Activated naive CD4-positive, alpha-beta T cell treated with anti-CD3 and anti-CD28 coated beads, Interleukin-2, amount 50 U/mL, for 16 hours (primary cell): ENCODE measurements at places on chromosomes 5 and 9.

- DNase-seq, result no peak
Observed at GRCh38 chr5:95989283-95990048, 27.8 kb upstream of the ELL2 start.

GRCh38 chr5:73947906-73948640, 322.1 kb downstream of the ARHGEF28 start:
- DNase-seq, result no peak

DNA sequence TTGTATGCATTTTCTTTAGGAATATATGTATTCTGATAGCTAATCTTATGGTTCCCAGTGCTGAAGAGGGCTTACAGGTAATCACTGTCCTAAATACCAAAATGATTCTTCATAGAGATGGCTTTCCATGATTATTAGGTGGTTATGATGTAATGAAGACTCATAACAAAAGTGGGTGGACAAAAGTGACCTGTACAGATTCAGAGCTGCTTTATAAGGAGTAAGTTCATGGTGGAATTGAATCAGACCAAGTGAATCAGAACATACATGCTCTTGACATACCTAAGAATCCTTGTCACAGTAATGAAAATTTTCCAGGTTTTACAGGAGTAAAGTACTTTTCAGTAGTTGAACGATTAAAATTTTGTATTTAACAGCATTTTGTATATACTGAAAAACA, 105.6 kb downstream of the NIPBL start:
- no peak for DNase-seq

DNA sequence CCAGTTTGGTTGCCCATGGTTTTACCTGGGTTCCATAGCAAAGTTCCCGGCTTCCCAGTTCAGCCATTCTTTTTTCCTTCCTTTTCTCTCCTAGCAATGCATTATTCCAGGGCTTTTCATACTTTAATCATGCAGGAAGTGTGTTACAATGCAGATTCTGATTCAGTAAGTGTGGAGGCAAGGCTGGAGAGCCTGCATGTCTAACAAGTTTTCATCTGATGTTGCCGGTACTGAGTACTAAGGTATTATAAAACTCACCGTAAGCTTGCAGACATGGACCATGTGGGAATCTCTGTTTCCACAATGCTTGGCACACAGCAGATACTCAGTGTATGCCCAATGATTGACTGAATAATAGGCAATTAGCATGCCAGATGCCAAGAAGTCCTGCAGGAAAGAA, 102.9 kb upstream of the SHB start:
- DNase-seq, result no peak

GRCh38 chr5:179287631-179288030, 57.6 kb downstream of the ADAMTS2 start:
- no peak for DNase-seq

DNA sequence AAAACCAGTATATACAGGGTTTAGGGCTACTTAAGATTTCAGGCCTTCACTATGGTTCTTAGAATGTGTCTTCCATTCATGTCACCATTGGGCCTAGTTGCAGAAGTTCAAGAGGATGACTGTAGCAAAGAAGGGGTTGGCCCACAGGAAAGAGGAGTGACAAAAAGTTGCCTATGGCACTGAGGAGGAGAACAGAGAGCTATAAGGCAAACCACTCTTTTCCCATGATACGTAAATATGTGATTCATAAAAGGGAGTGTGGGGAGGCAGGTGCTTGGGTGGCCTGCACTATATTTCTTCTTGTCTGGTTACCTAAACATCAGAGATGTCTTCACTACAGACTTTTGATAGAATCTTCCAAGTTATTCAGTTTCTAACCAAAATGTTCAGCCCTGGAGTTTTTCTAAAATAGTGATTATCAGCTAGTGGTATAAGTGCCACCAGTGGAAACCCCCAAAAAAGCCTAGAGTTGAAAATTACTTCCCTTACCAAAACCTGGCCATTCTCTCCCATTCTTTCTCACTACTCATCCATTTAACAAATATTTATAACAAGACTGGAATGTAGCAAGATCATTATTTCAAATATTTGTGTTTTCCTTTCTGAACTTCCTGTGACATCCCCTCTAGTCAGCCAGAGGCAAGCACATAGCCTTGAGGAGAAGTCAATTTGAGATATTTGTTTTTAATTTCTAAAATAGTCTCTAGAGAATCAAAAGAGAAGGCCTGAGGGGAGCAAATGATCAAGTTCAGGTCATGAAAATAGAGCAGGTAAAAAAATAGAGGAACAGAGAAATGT, 367.4 kb downstream of the EFNA5 start:
- DNase-seq, result no peak

DNA sequence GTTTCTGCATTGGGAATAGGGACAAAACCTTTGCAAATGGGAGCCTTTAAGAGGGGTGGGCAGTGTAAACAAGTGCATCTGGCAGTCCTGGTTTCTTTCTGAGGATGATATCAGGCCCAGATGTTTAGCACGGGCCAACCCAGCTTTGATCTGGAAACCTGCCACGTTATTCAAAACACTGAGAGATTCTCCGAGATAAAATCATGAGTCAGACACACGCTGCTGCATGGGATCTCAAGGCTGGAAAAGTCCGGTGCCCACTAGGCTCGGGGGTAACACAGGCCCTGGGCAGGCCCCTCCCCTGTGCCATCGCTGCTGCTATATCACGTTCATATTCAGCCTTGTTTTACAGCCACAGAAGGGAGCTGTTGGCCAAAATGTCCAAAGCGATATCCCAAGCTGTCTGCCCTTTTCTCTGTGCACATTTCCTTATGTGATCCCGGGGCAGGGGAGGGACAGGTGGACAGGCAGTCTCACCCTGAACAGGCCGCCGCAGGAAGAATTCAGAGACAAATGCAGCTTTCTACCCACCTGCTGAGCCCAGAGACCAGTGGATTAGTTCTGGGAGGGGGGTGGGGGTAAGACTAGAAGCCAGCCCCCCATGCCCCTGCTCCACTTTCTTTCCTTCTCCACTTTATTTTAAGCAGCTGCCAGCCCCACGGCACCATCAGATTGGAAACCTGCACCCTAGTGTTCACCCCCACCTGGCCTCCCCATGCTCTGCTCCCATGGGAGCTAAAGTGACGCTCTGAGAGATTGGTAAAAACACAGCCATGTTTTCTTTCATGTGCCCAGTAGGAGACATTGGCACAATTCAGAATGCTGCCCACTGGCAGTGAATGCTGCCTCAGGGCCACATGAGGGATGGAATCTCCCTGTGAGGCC, 63.1 kb downstream of the TMOD1 start:
- DNase-seq, result no peak

GRCh38 chr5:68711293-68712200, 382.3 kb upstream of the SLC30A5 start:
- no peak for DNase-seq

GRCh38 chr5:149387982-149388381, 8.9 kb upstream of the IL17B start:
- no peak for DNase-seq

DNA sequence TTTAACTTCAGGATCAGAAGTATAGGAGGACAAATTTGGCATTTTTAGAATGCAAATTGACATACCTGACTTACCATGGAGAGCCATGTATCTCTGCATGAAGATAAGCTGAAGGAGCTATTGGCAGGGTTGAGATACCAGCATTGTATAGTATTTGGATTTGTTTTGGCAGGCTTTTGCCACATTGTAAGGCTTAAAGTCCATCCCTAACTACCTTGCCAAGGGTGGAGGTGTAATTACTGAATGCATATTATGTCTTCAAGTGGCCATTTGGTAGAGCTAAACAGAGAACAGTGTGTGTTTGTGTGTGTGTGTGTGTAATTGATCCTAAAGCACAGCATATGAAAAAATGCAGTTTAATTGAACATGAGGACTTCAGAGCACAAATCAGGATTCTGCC, 324.7 kb downstream of the FAM170A start:
- DNase-seq, result no peak

- no peak for DNase-seq
Observed at GRCh38 chr9:124285903-124286291, 28.1 kb downstream of the NEK6 start.

DNA sequence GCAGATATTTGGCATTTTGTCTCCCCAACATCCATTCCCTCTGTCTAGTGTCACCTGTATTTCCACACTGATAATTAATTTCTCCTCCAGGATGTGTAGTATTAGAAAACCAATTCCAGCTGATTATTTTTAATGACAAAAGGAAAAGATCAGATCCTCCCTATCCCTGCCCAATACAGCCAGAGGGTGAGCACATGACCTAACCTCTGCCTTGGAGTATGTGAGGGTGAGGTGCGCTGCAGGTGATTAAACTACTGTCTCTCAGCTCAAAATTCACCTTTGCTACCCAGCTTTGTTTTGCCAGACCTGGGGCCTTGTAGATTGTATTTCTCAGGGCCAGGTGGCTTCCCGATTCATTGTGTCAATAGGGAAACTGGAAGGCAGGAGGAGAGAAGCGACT, 402.1 kb downstream of the PRELID2 start:
- no peak for DNase-seq

DNA sequence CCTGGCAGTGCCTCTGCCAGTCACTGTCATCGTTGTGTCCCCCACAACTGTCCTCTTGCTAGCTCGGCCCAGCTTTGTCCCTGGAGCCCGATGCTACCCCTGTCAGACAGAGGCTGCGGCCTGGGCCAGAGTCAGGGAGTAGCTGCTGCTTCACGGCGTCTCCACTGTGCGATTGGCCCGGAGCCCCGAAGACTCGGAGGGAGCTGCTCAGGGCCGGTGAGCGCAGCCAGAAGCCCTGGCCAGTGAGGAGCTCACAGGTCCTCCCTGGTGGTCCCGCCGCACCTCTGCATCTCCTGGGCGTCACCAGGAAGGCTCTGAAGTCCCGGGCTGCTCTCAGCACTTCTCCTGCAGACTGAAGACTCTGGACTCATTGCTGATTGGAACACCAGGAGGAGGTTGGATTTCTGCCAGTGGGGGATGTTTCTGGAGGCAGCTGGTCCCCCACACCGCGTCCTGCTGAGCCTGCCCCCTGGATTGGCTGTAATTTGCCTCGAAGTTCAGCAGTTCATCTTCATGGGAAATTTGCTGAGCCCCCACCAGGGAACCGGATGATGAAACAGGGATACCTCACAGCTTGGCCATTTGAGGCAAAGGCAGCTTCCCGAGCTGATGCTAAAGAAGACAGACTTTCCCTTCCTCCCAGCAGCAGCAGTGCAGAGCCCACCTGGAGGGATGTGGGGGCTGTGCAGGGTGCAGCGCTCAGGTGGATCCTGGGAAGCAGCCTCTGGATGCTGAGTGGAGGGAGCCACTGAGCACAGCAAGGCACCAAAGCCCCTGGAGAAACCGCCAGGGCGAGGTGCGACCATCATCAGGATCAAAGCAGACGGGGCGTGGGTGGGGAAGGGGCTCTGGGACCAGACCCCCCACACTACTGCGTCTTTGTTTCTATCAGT, 45.6 kb downstream of the USP20 start:
- DNase-seq, result no peak

- no peak for DNase-seq
Observed at GRCh38 chr9:14018081-14018480, 295.9 kb downstream of the NFIB start.

DNA sequence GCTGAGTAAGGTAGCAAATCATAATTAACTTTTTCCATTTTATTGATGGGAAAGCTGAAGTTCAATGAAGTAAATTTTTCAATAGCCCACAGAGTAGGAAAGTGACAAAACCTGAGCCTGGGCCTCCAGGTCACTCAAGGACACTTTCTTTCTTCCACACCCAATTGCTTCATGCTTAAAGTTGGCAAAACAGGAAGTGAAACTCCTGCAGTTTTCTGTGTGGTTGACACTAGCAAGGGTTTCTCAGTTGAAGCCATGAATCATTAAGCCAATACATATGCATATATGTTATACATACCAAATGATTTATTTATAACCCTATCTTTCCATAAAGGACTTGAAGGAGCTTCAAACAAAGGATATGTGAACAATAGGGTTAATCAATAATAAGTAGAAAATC, 13.9 kb downstream of the TLR4 start:
- no peak for DNase-seq

DNA sequence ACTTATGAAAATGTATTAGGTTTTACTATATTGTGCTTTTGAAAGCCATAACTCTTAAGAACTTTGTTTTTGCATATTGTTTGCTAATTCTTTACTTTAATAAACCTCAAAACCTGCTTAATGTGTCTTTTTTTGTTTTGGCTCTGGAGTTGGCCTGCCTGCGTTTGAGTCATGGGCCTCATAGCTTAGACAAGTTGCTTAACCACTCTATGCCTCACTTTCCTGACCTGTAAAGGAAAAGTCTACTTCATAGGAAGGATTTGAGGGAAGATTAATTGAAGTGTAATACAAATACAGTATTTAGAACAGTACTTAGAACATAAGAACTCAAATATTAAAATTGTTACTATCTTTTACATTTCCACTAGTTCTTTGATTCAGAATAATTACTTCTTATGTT, 10.3 kb downstream of the SMIM32 start:
- DNase-seq, result no peak

GRCh38 chr5:120361941-120362340, 102.2 kb upstream of the PRR16 start:
- no peak for DNase-seq

- DNase-seq, result no peak
Observed at GRCh38 chr5:148425808-148426207, 42.0 kb downstream of the FBXO38 start.

- DNase-seq, result no peak
Observed at GRCh38 chr5:394671-395155, 48.3 kb upstream of the EXOC3 start.

DNA sequence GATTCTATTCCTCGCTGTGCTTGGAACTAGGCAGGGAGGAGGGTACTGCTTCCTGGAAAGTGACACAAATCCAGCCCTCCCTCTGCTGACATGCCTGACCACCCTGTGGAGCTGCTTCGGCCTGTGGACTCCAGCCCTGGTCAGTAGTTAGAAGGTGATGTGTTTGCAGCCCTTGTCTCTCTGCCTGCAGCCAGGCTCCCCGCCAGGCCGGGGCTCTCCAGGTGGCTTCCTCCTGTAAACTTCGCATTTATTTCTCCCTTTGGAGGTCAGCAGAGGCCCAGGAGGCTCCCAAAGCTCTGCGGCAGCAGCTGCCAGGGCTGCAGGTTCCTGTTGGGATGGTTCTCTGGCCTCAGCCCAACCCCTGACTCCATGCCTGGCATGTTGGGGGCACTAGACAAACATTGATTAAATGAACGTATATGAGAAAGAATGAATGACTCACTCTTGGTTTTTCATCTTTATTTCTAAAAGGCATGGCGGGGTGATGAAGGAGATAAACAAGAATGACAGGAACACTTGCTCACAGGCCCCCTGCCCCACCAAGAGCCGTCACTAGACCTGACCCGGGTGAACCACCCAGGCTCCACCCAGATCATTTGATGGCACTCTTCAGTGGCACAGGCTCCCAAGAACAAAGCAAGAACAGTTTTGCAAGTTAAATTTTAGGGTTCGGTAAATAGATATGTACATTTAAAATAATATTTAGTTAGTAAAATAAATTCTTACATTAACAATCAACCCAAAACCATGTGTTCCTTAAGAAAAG, 8.4 kb upstream of the IRX2 start:
- no peak for DNase-seq
